CD4-positive, alpha-beta T cell treated with Interferon alpha-2 for 1 hour (primary cell): ENCODE measurements at places on chromosomes 16 and 17.
A peak's percentile ranks its signal among the peaks of the same experiment; 100 is the strongest.

GRCh38 chr17:39700148-39700987, 504 bp downstream of the ERBB2 start:
- no peak for DNase-seq

GRCh38 chr17:75664099-75664549, 2.8 kb downstream of the RECQL5 start:
- DNase-seq, result peak; percentile 38

DNA sequence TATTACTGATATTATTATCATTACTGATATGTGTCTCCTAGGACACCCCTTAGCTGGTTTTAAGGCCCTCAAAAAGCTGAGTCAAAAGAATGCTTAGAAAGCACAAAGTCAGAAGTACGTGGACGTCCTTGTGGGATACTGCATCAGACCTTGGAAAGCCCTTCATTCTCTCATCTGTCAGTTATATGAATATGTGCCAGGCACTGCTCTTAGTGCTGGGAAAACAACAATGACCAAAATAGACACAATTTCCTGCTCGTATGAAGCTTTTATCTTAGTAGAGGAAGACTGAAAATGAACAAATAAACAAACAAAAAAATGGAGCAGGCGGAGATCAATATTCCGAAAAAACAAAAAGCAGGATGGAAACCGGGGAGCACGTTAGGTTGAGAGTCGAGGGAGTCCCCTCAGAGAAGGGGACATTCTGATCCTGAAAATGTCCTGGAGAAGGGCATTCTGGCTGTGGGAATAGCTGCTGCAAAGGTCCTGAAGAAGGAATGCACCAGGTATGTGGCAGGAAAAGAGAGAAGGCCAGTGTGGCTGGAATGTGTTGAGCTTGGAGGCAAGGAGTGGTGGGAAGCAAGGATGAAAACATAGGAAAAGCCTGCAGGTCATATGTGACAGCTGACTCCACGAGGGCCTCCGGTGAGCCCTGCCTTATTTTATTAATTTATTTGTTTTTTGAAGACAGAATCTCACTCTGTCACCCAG, 15.5 kb upstream of the TMEM94 start:
- no peak for DNase-seq

DNA sequence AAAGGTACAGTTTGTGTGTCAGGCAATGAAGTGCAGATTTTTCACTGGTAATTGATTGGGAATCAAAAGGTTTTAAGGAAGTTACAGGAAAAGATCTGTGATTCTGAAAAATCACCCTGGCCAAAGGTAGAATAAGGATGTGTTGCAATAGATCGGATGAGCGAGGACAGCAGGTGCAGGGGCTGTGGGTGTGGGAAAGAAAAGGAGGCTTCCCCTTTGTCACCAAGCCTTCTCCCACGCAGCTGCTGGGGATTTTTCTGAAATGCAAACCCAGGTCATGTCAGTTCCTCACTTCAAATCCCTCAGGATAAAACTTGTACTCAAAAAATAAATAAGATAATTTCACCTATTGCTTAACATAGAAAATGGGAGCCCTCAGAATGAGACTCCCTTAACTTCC, 47.9 kb upstream of the ARHGAP17 start:
- no peak for DNase-seq

DNA sequence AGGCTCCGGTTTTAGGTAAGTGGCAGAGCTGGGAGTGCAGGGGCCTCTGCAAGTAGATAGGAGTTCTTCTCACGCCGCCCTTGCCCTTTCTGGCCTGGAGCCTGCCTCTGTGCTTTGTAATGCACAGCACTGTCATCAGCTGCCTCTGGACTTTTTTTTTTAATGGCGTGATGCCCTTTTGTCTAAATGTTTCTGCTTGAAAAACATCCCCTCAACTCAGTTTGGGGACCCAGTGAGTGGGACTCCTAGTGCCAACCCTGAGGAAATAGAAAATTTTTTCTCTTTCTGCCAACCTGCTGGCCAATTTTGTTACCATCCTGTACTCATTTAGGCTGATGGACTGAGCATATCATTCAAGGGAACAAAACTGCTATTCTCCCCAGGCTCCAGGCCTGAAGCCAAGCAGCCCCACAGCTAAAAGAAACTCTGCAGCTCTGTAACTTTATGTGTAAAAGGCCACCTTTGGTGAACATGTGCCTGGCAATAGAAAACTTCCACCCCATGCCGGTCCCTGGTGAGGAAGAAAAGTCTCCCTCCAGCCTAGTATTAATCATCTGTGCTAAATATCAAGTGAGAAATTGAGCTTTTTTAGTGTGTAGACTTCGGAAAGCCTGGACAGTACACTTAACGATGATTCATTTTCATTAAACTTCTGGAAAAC, 22.5 kb downstream of the SLC6A2 start:
- no peak for DNase-seq

DNA sequence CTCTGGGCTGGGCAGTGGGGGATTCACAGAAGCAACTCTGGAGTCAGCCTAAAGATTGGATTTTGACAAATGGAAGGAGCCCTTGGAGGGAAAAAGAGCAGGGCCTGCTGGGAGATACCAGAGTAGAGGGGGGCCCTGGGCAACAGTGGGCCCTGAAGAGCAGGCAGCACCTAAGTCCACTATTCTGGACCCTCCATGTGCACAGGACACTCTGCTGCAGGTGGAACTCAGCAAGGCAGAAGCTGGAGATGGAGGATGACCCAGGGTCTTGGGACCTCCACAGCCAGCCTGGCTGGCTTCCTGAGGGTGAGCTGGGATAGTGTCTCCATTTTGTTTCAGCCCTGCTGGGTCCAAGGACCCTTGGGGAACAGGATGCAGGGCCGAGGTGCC, 63.0 kb upstream of the TEX2 start:
- DNase-seq, result no peak

- DNase-seq, result no peak
Measured at GRCh38 chr16:87806261-87806640, 40.5 kb upstream of the KLHDC4 start.

DNA sequence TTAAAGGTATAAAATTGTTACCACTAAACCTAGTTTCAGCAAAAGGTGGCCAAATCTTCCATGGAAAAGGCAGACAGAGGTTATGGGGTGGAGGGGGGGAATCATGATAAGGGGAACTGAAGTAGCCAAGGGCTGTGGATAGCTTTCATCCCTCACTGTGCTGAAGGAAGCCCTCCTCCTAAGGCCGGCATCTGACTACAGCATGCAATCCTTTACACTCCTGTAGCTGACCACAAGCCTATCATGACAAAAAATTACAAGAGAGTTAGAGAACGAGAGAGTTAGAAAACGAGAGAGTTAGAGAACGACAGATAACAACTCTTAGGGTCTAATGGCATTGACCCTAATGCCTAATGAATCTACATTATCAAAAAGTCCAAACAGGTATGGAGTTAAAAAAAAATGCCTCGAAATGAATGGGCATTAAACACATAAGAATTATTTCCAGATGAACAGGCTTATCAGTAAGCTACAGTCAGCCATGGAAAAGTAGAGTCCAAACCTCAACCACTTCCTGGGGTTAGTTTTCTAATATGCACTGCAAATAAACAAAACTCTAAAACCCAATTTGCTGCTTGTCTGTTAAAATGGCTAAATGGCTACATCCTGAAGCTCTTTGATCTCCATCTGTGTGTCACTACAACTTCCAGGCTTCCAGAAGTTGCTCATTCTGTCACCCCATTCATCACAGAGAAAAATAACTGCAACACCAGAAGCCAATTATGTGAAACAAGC, 29.7 kb downstream of the DUSP14 start:
- DNase-seq, result no peak
